Stimulated activated CD8-positive, alpha-beta memory T cell treated with anti-CD3 and anti-CD28 coated beads, Interleukin-15, amount 100 ng/mL, for 24 hours (primary cell): ENCODE measurements at places on chromosomes 11 and 22.

GRCh38 chr22:32999039-32999815, 59.0 kb downstream of the SYN3 start:
- no peak for DNase-seq

DNA sequence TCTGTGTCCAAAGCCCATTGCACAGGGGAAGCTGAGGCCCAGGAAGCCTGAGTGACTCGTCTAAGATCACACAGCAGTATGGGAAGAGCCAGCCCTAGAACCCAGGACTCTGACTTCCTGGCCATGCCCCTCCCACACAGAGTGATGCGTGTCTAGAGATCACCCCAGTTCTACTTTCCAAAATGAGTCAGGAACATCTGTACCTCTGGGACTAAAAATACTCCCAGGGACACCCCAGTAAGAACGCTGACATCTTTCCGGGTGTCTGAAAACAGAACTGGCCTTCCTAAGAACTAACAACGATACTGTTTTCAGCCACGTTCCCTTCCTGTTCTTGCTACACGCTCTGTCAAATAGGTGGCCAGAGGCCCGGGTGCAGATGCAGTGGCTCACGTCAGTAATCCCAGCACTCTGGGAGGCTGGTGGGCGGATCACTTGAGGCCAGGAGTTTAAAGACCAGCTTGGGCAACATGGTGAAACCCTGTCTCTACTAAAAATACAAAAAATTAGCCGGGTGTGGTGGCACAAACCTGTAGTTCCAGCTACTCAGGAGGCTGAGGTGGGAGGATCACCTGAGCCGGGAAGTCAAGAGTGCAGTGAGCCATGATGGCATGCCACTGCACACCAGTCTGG, 21.7 kb upstream of the PDGFB start:
- no peak for DNase-seq

DNA sequence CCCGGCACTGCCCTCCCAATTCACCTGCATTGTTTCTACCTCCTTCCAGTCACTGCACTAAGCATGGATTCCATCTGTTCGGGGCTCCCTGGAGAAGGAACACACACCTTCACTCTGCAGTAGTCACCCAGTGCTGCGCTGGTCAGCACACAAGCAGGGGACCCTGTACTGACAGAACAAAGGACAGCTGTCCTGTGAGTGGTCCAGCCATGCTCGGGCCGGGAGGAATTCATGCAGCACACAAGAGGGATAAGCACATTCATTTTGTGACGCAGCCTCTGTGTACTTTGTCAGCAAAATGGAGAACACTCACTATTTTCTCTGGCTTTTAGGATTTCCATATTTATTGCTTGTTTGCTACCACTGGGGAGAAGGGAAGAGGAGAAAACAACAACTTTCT, 167.3 kb downstream of the NTM start:
- no peak for DNase-seq

GRCh38 chr11:5891216-5891800, 1.7 kb upstream of the OR52E5 start:
- DNase-seq = no peak

DNA sequence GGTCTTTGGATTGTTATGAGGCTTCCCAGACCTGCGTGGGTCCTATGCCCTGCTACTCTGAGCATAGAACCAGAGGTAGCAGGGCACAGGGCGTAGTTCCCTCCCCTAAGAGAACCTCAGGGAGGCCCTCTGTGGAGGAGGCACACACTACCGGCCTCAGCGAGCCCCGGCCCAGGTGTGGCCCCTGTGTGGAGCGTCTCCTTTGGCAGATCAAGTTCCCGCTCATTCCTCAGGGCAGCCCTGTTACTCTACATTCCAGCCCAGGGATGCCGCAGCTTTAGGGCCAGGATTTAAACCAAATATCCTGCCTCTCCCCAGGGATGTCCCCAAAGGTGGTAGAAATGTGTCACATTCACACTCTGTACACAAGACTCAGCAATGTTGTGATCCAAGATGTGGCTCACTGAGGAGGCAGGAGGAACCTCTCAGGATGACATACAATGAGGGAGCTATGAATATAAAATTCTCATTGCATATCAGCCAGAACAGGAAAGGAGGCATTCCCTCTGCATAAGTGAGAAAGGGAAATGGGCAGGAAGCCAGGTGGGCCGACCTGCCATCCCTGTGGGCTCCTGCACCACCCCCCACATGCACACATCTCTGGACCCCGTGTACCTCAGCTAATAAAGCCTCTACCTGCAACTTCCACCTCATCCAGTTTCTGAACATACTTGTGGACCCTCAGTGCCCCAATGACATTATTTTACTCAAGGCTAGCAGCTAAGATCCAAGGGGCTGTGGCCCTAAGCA, 131.9 kb upstream of the TEAD1 start:
- DNase-seq = no peak

DNA sequence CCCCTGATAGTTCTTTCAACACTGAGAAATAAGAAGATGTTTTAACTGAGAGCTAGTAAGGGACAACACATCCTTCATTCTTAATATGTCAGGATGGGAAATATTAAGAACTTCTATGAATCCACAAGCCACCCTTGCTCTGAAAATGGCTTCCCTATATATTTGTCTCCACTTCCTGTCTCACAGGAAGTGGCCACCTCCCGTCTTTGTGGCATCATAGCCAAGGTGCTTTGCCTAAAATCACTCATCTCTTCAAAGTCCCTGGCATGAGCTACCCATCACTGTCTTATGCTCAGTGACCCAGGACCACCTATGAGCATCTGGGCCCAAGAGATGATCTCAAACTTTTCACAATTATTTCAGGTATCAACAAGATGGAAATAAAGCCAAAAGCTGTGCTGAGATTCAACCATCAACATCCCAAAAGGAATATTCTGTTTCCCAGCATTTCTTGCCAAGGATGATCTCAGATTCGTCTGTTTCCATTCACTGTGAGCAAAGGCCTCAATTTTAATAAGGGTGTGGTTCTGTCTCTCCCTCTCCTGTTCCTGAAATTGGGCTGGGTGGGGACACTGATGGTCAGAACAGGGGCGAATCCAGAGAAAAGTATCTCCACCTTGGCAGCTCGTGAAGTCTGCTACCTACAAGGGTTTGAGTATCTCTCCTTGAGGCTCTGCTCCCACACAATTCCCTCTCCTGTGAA, 493.9 kb downstream of the MN1 start:
- no peak for DNase-seq

GRCh38 chr11:113773092-113773415, 438 bp downstream of the ZW10 start:
- no peak for DNase-seq

DNA sequence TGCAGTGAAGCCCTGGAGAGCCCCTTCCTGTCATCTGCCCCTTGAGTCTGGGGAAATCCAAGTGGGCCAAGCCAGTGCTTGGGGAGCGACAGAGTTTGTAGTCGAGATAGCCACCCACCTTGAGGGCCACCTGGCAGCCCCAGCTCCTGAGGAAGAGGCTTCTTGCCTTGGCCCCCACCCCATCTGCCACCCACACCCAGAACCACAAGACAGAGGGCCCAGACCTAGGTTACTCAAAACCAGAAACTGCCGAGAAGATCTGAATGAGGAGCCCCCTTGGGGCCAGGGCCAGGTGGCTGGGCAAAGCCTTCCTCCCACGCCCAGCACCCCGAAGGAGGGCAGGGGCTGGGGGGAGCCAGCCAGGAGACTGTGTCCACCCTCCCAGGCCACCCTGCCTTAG, 18.8 kb upstream of the PRR5 start:
- DNase-seq = no peak

DNA sequence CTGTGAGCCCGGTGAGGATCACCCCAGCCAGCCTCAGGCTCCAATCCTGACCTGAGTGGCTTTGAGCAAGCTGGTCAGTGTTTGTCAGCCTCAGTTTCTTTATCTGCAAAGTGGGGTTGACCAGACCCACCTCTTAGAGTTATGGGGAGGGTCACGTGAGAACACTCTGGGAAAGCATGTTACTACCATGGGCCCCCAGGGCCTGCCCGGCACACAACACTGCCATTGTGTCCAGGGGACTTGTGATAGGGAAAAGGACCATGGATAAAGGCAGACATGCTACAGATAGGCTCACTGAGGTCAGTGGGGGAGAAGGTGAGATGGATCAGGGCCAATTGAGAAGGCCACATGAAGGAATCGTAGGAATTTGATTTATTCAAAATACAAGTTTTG, 32.1 kb upstream of the SUSD2 start:
- DNase-seq = no peak

- DNase-seq = no peak
These were observed 22.7 kb downstream of the OR5A2 start for GRCh38 chr11:59403546-59403945.

- DNase-seq = no peak
These were observed 364.6 kb downstream of the AASDHPPT start for GRCh38 chr11:106442032-106442431.

GRCh38 chr11:64845129-64845775, 799 bp upstream of the CDC42BPG start:
- DNase-seq = no peak

- no peak for DNase-seq
These were observed 206.4 kb upstream of the E2F8 start for GRCh38 chr11:19447150-19447566.

GRCh38 chr11:73244589-73245240, 26.6 kb downstream of the P2RY2 start:
- DNase-seq = no peak
